ENCODE measurements at places on chromosomes 13 and 19.

DNA sequence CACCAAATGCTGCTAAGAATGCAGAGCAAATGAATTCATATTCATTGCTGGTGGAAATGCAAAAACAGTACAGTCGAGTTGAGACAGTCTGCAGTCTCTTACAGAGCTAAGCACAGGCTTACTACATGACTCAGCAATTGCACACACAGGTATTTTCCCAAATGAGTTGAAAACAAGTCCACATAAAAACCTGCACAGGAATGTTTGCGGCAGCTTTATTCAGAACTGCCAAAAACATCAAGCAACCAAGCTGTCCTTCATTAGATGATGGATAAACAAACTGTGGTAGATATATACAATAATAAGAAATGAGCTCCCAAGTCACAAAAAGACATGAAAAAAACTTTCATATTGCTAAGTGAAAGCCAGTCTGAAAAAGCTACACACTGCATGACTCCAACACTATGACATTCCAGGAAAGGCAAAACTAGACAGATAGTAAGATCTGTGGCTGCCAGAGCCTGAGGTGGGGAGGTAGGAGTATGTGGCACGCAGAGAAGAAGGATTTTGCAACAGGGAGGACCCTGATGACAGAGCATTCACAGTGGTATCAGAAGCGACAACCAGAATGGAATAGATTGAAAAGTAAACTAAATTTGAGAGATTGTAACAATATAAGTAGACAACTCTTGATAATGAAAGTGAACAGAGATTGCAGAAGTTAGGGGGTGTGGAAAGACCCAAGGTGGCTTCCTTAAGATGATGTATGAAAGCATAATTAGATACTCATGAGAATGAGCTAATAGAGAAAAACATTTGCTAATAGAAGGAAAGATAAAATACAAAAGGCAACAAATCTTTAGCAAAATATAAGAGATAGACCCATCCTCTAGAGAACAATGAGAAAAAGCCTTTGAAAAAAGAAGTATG is 52.7 kb downstream of the TSC22D1 start:
- DNase-seq = no peak

GRCh38 chr19:35042056-35042730 is 672 bp downstream of the HPN start:
- DNase-seq = no peak

DNA sequence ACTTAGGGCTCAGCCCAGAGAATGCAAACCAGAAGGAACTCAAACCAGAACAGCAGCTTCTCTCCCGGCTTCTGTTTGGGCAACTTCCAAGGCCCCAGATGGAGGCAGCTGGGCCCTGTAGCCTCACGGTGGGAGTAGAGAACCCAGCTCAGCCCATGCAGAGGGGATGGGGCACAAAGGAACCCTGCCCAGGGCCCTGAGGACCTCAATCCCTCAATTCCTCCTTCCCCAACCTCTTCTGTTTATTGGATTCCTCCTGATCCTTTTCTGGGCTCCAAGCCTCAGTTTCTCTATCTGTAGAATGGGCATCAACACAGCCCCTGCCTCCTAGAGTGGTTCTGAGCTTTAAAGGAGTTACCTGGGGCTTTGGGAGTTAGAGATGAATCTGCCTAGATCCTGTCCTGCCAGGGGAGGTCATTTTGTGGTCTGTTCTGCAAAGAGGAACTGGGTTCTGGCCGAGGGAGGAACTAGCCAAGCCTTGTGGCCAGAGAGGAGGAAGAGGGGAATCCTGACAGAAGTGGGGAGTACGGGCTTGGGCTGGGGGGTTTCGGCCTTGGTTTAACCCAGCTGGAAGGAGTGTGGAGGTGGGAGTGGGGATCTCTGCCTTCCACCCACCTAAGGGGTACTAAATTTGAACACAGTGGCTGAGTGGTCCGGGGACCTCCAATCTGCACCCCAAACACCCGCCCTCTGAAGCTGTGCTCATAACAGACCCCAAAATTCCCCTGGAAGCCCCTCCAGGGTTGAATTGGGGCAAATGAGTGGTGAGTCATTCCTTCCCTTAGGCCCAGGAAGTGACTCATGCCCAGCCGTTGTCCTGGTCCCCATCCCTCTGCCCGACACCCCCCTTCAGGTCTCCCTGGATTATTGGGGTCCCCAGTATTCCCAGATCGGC is 2.7 kb downstream of the ADGRE5 start:
- no peak for DNase-seq

DNA sequence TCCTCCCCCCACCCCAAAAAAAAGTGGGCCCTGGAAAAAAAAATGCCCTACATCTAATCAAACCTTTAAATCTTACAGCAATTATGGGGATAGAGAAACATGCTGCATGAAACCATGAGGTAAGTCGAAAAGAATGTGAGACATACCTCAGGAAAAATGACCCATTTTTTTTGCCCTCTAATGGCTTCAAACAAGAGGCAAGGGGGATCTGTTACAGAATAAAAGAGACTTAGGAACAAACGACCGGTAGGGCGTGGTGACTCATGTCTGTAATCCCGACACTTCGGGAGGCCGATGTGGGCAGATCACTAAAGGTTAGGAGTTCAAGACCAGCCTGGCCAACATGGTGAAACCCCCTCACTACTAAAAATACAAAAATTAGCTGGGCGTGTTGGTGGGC is 8.4 kb downstream of the RGL3 start:
- DNase-seq = no peak

- DNase-seq = no peak
These were observed 10.4 kb downstream of the EPS8L1 start for GRCh38 chr19:55085923-55086715.

DNA sequence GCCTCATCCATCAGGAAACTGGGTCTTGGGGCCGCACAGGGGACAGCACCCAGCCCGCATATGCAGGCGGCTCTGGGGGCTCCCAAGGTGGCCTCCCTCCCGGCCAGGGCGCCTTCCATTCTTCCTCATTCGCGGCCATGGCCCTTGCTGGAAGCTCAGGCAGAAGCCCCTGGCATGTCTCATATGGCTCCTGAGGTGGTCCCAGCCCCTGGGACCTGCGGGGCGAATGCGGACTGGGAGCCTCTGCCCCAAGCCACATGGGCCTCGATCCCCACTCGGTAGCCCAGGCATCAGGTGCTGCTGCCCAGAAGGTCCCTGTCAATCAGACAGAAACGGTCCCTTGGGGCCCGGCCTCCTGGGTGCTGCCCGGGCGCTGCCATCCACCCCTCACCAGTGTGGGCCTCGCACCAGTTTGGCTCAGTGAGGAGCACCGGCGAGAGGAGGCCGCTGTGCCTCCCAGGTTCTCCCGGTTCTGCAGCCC is 301.6 kb downstream of the TEX29 start:
- DNase-seq = no peak

GRCh38 chr19:39916236-39916635 is 18.2 kb downstream of the FCGBP start:
- DNase-seq = no peak

GRCh38 chr13:40624383-40624782 is 42.1 kb downstream of the FOXO1 start:
- no peak for DNase-seq

GRCh38 chr19:51012661-51013190 is 6.8 kb downstream of the KLK10 start:
- no peak for DNase-seq

DNA sequence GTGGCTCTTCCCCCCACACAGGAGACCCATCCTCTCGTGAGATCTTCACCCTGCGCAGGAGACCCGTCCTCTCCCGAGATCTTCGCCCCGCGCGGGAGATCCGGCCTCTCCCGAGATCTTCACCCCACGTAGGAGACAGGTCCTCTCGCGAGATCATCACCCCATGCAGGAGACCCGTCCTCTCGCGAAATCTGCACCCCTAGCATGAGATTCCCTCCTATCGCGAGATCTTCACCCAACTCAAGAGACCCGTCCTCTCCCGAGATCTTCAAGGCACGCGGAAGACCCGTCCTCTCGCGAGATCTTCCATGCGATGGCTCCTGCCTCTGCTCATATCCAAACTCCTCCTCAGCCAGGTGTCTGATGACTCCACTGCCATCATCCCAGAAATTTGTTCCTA is 24.3 kb downstream of the LAIR2 start:
- no peak for DNase-seq

DNA sequence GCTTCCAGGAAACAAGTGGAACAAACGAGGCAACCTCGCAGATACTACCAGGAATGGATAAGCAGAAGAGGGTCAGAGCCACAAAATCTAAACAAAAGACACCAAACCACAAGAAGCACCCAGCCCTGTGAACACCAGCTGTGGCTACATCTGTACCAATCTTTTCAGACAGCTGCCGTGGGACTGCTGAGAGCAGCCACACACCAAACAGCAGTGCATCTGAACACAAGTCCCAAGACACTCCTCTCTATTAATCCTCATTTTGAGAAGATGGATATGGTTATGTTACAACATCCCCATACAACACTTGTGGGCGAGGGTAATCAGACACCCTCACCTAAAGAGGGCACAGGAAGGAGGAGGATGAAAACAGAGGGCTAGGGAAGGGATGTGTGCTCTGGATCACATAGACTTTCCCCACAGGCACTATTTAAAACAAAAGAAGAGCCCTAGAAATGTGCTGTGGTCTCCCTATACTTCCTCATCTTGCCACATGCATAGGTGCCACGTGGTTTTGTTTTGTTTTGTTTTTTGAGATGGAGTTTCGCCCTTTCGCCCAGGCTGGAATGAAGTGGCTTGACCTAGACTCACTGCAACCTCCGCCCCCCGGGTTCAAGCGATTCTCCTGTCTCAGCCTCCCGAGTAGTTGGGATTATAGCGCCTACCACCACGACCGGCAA is 41.6 kb upstream of the ZNF14 start:
- no peak for DNase-seq

DNA sequence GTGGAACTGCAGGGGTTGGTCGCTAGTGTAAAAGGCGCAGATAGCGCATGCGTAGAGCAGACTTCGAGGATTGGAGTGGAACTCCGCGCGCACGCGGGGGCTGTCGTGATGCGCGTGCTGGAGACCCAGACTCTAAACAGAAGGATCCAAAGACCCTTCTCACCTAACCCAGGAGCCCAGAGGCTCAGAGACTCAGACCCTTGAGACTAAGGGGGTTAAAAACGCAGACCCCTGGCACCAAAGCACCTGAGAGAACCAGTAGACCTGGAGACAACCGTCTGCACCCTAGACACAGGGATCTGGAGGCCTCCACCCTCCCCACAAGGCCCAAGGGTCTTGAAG is 567 bp upstream of the CTU1 start:
- no peak for DNase-seq

- no peak for DNase-seq
These were observed 40.6 kb downstream of the KEAP1 start for GRCh38 chr19:10462557-10462956.

GRCh38 chr13:23687614-23688013 is 117.4 kb downstream of the TNFRSF19 start:
- no peak for DNase-seq

DNA sequence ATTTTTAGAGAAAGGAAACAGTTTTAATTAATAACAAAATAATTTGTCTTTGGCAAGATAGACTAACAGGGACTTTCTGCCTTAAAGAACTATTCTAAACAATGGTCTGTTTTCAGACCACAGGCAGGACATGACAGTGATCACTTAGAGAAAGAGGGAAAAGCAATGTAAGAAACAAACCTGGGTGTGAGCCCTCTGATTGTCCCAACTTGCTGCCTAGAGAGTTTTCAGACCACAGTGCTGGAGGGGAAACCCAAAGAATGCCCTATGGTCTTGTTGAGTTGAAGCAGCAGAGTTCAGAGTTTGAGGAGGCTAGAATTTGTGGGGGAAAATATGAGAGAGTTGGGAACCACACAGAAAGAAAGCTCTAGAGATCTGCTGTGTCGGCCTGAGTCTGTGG is 38.1 kb downstream of the DGKH start:
- no peak for DNase-seq

DNA sequence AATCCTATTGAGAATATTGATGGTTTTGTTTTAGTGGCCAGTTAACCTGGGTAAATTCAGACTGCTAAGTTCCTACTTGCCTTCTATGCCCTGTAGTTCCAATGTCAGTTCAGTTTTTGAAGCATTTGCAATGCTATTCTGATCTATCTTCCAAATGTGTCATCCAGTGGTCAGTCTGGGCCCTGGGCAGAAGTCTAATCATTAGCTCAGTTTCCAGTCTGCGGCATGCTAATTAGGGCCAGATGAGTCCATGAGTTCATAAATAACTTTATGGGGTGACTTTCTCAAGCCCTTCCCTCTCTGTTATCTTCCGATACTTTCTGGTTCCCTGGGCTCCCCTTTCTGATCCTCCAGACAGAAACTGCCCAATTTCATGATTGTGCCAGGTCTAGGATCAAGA is 32.7 kb downstream of the FAM187B start:
- DNase-seq = no peak

- DNase-seq = no peak
These were observed 35.1 kb upstream of the FBXL3 start for GRCh38 chr13:77062097-77062496.
